ENCODE measurements at places on chromosomes 13 and 19.

DNA sequence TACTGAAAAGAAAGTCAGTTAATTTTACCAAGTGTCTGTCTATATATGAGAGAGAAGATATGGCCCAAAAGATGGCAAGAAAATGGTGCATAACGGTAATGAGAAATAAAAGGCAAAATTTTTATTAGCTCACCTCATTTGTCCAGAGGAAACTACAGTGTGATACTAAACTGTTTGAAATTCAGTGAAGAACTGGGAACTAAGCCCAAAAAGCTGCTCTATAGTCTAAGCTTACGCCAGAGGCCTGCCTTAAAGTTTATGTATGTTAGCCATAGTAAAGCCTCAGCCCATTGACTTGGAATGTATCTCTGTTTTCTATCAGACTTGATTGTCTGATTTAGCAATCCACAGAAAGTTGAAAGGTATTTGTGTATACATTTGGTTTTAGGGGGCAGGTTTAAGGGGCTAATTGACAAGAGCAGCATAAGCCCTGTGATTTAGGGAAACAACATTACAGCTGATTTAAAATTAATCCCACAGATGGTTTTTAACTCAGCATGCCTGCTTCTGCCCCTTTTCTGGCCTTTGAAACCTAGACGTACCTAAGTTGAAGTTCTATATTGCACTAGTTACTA lies 91.0 kb upstream of the MAB21L1 start:
- DNase-seq = no peak

DNA sequence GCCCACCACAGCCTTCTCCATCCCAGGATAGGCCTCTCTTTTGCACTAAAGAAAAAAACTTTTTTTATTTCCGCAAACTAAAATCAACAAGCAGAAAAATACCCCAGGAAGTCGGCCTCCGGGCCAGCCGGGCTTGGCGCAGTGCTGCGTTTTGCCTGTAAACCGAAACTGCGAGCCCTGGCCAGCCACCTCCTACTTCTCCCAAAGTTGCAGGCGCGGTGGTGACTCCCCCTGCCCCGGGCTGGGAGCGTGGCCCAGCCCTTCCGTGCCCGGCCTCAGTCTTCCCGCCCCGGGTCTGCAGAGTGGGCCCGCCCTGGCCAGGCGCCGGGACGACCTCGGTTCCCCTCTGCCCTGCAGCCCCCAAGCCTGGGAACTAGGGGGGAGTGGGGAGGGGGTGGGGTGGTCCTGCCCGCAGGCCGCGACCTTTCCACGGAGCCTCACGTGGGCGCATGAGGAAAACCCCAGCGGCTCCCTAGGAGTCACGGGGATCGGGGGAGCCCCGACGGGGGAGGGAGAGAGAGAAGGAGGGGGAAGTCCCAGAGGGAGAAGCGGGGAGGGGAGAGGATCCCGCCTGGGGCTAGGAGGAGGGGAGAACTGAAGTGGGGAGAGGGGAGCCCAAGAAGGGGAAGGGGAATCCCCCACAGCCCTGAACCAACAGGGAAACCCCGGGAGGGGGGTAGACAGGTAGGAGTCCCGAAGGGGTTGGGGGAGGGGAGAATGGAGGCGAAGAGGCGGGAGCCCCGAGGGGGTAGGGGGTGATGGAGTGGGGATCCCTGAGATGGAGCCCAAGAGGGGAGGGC lies 3.0 kb downstream of the GADD45B start:
- DNase-seq = no peak

DNA sequence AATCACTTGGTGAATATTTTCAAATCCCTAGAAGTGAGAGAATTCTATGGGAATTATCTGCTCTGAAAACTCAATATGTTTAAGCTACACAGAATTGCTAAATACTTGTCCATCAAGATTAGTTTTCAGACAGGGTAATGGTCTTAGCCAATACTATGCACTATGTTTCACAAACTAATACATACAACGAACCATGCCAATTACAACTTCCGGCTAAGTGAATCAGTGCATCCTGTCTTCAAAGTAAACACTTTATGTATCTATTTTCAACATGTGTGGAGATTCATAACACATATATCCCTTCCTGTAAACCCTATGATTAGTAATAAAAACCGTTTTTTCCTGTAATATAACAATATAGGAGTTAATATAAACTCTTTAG lies 181.5 kb downstream of the POSTN start:
- DNase-seq = no peak

GRCh38 chr19:6707011-6707657 lies 13.3 kb downstream of the C3 start:
- no peak for DNase-seq

DNA sequence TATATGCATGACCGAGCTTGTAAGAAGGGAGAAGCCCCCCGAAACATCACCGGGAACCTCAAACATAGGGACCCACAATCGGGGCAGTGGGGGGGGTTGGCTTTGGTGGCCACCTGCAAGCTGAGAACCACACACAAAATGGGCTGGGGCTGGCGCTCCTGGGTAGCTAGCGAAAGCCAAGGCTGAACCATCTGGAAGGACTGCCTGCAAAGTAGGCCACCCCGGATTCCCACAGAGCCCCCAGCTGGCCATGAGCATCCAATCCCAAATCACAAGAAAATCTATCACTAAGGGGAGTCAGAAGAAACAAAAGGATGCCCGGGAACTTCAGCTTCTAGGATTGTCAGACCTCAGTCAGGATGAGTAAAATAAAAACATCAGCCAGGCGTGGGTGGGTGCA lies 2.8 kb upstream of the PSPN start:
- no peak for DNase-seq

GRCh38 chr13:106589716-106590115 lies 21.8 kb upstream of the ARGLU1 start:
- no peak for DNase-seq

- DNase-seq = no peak
Measured at GRCh38 chr13:96991072-96991471, 3.2 kb downstream of the OXGR1 start.

DNA sequence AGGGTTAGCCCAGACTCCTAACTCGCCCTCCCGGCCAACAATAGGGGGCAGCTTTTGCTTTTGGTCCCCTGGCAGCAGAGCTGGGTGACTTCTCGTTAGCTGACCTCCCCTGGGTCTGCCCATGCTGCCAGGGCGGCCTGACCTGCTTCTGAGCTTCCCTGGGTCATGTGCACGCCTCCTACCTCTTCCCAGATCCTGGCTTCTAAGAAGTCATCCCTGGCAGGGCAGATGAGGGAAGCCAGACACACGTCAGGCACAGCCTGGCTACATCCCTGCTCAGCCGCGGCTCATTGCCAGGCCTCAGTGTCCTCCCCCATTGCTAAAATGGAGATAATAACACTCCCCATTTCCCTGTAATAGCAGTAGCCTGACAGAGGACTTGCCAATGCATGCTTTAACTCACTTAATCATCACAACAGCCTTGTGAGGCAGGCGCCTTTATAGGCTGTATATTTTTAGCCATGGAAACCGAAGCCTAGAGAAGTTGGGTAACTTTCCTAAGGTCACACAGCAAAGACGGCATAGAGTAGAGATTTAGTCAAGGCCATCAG lies 2.1 kb downstream of the KCNK6 start:
- no peak for DNase-seq

GRCh38 chr13:86087244-86087643 lies 288.0 kb upstream of the SLITRK6 start:
- no peak for DNase-seq

Measured in NCI-H187 treated with DMSO at 0.1 percent for 48 hours (cell line).